Lung (tissue), 17 donors: ENCODE measurements at places on chromosomes 16 and 17.

DNA sequence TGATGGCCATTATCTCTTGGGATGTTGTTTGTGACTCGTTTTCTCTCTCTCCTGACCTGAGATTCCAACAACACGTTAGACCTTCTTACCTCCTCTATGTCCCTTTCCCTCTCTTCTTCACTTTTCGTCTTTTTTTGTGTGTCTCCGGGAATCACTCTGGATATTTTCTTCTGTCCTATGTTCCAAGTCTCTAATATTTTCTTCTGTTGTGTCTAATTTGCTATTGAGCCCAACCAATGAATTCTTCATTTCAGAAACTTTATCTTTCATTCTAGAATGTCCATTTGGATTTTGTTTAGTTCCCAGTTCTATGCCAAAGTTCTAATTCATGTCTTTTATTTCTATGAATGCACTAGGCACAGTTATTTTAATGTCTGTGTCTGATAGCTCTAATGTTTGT, 27.1 kb upstream of the PITPNM3 start:
- DNase-seq, result no peak

- no peak for DNase-seq
Measured at GRCh38 chr17:83196024-83196365, 116.6 kb downstream of the METRNL start.

DNA sequence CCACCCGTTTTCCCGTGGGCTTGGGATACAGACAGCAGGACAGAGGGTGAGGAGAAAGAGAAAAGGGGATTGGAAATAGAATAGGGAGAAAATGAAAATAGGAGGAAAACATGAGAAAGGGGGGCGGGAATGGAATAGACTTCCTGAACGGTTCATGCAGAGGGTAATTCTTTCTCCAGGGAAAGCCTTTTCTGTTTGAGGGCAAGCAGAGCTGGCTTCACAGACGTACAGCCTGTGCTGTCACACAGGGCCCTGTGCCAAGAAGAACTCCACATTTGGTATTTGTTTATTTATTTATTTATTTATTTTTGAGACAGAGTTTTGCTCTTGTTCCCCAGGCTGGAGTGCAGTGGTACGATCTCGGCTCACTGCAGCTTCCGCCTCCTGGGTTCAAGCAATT, 12.0 kb downstream of the MILR1 start:
- peak; percentile 27 for DNase-seq

- DNase-seq, result no peak
Measured at GRCh38 chr16:26561303-26561702, 505.4 kb upstream of the C16orf82 start.

DNA sequence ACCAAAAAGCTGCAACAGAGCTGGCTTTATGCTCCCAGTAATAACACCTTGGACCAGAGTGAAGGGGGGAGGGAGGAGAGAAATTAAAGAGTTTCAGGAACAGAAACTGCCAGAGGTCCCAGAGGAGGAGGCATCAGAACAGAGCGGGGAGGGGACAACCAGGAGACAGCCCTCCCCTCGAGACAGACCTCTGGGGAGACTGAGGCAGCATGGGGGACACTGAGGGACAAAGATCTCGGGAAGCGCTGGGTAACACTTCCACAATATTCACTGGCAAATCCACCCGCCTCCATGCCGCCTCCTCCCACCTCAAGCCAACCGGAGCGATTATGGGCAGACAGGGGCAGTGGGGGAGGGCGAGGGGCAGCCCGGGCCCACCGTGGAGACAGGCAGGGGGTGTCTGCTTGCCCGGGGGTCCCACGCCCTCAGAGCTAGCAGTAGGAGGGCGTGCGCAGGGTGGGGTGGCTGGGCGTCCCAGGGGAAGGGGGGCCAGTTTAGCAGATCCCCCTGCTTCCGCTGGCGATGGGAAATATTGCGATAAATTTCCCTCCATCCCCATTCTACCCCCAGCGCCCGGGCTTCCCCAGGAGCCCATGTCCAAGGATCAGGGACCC, 1.2 kb downstream of the PCGF2 start:
- DNase-seq, result no peak

- peak; percentile 96 for DNase-seq
Measured at GRCh38 chr16:2023092-2024031, 3.3 kb upstream of the NHERF2 start.

DNA sequence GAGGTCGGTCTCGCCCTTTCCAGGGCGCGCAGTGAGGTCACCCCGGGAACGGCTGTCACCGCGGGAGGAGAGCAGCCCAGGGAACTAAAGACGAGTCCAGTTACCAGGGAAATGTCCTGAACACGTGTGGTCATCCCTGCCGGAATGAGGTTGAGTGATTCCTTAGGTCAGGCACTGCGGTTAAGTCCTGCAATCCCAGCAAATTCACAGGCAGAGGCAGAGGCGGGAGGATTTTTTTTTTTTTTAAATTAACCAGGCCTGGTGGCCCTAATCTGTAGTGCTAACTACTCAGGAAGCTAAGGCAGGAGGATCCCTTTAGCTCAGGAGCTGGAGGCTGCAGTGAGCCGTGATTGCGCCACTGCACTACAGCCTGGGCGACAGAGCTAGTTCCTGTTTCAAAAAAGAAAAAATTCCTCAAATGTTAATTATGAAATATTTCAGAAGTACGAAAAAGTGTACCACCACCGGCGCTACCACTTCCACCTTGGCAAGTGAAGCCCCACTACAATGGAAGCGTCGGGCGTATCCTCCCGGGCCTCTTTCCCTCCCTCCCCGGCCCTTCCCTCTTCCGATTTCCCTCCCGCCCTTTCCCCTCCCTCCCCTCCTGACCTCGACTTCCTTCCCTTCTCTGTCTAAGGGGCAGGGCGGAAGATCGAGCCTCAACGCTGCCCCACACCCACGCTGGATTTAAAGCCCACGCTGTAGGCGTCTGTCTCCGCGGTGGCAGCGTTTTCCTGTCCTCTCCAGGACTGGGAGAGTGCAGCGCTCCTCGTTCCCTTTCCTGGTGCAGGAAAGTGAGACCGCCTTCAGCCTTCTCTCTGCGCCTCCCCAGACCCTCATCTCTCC, 27.3 kb downstream of the SLFN11 start:
- DNase-seq, result peak; percentile 58

DNA sequence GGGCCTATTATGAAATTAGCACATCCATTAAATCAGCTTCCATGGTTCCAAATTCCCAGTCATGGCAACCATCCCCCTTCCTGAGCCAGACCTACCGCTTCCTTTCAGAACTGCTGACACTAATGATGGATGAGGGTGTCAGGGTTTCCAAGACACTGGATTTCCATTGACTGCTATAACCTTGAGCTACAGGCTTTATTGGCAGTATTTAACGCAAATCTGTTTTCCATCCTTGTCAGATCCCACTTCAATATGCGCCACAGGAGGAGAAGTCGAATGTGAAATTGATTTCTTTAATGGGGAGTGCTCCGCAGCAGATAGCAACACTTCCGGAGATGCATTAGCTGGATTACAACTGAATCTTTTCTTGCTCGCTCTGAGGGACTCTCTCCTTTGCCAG, 197.1 kb downstream of the HS3ST4 start:
- DNase-seq, result no peak

GRCh38 chr16:67170168-67170948, at the start of gene NOL3:
Gene NOL3 (plus strand): TSS chr16:67170538.
- peak; percentile 81 for DNase-seq

DNA sequence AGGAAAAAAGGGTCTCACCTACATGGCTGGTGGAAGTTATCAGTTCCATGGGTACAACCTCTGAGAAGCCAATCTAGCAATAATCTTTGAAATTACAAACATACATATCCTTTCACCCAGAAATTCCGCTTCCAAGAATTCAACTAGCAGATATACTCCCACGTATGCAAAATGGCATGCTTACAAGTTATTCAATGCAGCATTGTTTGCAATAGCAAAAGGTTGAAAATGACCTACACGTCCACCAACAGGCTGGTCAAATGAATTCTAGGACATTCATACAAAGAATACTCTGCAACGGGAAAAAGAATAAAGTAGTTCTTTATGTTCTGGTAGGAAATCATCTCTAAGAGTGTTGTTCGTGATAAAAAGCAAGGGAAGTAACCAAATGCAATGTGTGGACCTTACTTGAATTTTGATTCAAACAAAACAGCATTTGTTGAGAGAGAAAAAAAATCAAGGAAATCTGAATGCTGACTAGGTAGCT, 63.7 kb upstream of the NLK start:
- DNase-seq, result no peak

DNA sequence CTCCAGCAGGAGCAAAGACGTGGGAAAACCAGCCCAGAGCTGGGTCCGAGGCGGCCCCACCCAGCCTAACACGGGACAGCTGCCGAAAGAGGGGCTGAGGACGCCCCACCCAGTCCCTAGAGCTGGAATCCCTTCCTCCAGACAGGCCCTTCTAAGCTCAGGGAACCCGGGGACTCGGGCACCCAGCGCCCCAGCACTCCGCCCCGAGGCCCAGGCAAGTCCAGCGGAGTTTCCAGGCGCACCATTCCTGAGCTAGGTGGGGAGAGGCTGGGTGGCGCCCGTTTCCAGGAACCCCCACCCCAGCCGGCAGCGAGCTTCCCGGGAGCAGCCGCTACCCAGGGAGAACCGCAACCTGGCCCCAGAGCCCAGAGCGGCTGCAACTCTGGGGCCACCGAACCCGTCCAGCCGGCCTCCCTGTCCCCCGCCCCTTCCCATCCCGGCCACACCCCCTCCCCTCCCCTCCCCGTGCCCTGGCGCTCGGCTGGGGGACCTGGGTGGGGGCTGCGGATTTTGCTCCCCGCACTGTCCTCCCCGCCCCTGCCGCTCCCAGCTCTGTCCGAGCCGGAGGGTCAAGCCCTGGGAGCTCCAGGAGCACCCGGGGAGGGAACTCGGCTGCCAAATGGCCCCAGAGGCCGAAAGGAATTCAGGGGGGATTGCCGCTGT, 536 bp downstream of the TMC6 start:
- peak; percentile 49 for DNase-seq

- no peak for DNase-seq
Measured at GRCh38 chr17:19301274-19301951, 61.1 kb downstream of the B9D1 start.

DNA sequence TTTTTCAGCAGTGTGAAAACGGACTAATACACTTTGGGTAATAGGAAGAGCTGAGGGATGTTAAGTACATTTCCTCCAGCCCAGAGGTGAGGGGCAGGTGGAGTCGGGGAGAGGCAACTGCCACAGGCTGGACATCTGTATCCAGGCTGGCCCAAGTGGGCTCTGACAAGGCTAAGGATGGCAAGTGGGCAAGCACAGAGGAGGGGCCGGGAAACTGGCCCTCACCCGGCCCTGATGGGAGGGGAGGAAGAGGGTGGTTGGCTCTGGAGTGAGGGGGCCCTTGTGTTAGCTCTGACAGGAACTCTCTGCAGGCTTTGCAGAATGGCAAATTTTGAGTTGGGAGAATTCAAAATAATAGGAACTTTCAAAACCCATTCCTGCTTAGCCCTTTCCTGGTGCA, 251.0 kb upstream of the TNRC6C start:
- no peak for DNase-seq

DNA sequence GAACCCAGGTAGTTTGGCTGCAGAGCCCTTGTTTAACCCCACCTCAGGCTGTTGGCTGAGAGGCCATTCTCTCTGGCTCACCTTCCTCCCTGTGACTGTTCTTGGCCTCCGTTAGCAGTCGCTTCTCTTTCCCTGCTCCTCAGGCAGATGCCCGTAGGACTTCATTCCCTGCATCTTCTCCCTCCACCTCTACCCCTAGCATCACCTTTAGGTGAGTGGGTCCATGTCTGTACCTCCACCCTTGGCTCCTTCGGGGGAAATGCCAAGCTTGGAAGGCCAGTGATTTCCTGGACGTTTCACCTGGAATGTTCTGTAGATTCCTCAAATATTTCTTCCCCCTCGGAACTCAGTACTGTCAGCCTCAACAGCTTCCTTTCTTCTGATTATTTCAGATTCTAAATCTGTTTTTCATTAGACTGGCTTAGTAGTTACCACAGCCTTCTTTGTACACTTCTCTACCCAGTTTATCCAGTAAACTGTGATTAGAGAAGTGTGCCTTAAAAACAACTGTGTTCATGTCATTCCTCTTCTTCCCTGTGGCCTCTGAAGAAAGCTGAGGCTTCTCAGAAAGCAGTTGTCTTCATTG, 227.9 kb downstream of the MSI2 start:
- no peak for DNase-seq

- DNase-seq, result no peak
Measured at GRCh38 chr16:62298600-62298999, 262.4 kb upstream of the CDH8 start.

- DNase-seq, result no peak
Measured at GRCh38 chr16:28125592-28125991, 62.1 kb upstream of the GSG1L start.

DNA sequence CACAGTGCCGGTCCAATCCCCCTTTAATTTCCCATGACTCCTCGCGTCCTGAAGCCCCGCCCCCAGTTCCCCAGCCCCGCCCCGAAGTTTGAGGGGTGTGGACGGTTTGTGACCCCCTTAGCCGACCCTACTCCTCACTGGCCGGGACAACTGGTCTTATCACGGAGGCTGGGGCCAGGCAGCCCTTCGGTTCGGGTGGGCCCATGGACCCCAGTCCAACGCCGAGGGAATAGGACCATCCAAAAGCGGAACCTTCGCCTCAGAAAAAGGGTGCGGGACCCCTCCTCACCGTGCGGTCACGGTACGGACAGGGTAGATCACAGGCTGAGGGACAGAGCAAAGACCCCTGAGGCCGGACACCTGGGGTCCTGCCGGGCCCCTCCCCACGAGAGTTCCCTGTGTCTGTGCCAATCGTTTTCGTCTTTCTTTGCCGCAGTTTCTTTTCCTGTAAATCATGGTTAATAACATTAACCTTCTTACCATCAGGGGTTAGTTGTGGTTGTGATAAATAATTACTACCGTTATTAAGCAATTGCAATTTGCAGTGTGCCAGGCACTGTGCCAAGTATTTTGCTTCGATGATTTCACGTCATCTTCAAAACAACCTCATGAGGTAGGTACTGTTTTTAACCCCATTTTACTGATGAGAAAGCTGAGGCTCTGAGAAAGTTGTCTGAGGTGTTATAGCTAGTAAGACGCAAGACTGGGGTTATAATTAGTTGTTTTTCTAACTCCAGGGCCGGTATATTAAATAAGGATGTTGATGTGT, 543 bp downstream of the TMUB2 start:
- DNase-seq, result no peak

DNA sequence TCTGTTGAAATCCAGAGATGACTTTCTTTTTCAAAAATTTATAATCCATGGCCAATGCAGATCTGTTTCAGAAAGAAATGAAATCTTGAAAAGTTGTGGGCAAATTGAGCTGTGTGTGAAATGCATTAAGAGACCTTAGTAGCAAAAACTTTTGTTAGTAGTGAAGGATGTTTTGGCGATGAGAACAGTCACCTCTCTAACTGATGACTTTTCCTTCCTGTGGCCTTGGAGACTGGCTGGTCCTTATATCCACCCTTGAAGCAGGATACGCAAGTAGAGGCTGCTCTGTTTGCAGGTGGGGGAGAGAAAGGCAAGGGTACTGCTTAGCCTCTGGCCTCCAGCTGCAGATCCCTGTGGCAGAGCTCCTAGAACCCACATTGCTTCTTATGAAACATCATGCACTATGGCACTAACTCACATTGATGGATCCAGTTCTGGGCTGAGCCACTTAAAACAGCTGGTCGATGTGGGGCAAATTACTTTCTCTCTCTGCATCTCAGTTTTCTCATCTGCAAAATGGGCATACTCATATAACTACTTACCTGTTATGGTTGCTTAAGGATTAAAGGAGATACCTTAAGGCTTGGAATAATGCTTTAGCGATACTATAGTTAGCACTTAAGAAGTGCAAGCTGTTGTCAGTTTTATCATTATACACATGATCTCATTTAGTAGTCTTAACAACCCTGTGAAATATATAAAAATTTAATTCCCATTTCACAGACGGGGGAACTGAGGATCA, 89.3 kb downstream of the SDR42E1 start:
- DNase-seq, result no peak
